ENCODE measurements at places on chromosomes 11 and 22. TPM values are rescaled to one million over a fixed set of nuclear protein-coding genes. Genes with fewer than 3 reads are reported as not detected.

The TESMIN gene
- 8.1 TPM for total RNA-seq

The PIH1D2 gene
- total RNA-seq: not detected

The NAALADL1 gene
- 6.3 TPM for total RNA-seq

The CTSW gene
- total RNA-seq: 22.9 TPM

The HEPACAM gene
- total RNA-seq: not detected

The AQP11 gene
- total RNA-seq: not detected

The FZD4 gene
- 0.02 TPM for total RNA-seq
